ENCODE measurements at places on chromosomes 4 and X. TPM values are rescaled to one million over a fixed set of nuclear protein-coding genes. Genes with fewer than 3 reads are reported as not detected.

DNA sequence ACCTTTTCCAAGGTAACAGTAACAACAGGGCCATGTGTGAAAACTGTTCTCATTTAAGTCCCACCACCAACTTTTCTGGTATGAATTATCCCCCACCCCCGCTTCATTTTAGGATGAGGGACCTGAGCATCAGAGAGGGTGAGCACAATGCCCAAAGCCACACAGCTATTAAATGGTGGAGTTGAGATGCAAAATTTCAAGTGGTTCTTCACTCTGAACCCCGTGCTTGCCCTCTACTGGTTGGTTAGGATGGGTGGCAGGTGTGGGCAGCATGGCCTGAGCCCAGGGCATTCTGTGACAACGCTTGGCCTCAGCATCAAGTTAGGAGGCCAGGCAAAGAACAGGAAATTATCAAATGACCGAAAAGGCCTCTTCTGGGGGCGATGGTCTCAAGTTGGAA, 33.5 kb downstream of the MED28 start:
- no peak for DNase-seq

DNA sequence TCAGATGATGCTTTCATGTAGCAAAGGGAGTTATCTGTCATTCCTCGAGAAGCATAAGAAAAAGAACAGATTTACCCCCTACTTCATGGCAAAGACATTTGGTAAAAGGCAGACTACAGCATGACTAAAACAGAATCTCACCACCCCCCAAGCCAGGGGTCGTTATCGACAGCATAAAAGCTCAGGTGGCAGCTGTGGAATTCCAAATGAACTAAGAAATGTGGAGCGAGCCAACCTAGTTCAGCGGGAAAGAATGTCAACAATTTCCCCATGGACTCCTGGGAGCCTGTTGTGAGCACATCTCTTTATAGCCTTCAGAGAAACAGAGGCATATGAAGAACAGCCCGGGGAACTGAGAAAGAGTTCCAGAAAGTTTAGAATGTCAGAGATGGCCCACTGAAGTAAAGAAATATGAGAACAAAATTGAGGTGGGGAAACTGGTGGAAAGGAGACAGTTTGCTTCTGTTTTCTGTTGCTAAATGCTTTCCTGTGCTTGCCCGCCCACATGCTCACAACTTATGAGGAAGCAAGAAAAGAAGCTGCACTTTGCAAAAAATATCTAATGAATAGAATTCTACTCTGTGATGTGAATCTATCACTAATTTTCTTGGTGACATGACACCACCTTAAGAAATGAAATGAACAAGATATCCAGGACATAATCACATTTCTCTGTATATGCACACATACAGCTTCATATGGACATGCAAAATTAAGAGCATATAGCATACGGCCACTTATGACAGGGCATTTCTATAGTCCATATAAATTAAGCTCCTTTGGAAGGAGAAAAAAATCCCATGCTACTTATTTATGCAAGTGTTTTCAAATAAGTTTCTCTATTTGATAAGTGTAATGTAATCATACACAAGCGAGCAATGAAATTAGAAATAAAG, 135.3 kb upstream of the MID1 start:
- no peak for DNase-seq

- DNase-seq: no peak
Measured at GRCh38 chr4:99447513-99447912, 12.4 kb upstream of the ADH7 start.

DNA sequence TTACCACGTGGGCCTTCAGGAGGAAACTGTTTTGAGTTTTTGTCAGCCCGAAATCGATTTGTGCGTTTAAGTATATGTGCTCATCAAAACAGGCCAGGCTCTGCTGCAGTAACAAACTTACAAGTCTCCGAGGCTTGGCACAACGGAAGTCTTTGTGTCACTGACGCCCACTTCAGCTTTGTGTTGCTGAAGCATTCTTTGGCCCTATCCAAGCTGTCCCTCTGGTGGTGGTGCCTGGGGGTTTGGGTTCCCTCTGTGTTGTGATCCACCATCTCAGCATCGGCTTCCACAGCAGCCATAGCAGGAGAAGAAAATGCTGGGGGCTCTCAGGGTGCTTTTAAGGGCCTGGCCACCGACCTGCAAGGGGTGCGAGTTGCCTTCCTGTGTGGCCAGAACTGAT, 176.4 kb downstream of the PTTG2 start:
- DNase-seq: no peak

Gene ARHGEF38
- total RNA-seq: not detected

DNA sequence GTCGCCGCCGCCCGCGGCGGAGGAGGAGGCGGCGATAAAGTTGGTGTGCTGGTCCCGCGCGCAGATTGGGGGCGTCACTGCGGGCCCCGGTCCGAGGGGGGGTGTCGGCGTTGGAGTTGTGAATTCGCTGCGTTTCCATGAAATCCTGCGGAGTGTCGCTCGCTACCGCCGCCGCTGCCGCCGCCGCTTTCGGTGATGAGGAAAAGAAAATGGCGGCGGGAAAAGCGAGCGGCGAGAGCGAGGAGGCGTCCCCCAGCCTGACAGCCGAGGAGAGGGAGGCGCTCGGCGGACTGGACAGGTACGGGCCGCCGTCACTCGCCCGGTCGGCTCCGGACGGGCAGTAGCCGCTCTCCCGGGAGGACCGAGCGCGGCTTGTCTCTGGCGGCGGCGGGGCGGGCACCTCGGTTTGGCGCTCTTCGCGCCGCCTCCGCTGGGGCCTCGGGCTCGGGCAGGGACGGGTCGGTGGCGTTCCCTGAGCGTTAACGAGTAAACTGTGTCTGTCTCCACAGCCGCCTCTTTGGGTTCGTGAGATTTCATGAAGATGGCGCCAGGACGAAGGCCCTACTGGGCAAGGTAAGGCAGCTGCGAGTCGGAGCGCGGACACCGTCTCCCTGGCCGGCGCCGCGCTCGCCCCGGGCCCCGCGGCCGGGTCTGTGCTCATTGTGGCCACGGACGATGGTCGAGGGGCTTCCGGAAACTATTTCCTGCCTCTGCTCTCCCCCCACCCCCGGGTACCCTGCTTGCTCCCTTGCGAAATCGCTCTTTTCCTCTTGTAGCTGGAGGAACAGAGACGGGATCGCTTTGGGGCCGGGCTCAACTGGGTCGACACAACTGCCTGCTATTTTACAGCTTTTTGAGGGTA, 658 bp downstream of the KDM6A start:
- peak; percentile 63 for DNase-seq

GRCh38 chrX:19672222-19672812, 157.0 kb upstream of the MAP3K15 start:
- DNase-seq: no peak

Gene ZCCHC12
- total RNA-seq: not detected

DNA sequence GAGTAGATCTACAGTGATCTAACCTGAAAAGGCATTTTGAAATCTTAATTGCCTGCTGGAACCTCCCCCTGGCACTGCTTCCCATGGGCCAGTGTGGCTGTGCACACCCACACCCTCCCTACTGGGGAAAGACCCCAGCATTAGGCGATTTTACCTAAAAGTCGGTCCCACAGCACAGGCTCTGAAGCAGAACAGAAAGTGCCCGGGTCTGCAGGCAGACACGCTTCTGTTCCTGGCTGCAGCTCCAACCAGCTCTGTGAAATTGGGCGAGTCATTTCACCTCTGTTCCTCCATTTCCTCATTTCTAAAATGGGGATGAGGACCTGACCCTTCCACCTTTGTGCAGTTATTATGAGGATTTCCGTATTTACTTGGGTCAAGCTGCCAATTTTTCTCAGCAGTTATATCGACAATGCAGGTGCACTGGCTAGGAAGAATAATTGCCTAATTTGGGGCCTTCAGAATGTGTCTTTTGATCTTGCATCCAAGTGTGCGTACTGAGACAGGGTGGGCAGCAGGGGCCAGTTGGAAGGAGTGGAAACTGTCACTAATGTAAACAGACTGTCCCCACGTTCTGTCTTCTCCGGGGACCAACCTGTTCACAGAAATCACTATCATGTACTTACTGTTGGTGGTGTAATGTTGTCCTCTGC, 7.1 kb downstream of the KLF3 start:
- DNase-seq: no peak

DNA sequence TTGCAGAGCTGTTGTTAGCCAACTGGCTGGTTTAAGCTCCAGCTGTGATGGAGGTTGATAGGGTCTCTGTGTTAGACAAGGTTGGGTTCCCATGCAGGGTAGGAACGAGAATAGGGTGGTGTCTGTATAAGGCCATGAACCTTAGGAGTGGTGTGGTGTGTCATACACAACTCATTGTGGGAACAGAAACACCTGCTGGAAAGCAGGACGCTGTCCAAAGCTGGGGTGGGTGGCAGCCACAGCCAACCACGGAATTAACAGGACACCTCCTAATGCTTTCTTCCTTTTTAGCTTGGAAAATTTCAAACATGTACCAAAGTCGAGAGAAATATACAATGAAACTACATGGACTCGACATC, 94.4 kb downstream of the ARHGAP10 start:
- DNase-seq: no peak

- no peak for DNase-seq
Measured at GRCh38 chr4:155468282-155468681, 91.5 kb upstream of the MAP9 start.

All from natural killer cell (primary cell).